ENCODE measurements at places on chromosomes 7 and 10.

GRCh38 chr10:16458166-16458955, 21.6 kb downstream of the PTER start:
- DNase-seq = no peak

GRCh38 chr7:26365077-26365900, 73.6 kb downstream of the SNX10 start:
- DNase-seq = peak; percentile 66

DNA sequence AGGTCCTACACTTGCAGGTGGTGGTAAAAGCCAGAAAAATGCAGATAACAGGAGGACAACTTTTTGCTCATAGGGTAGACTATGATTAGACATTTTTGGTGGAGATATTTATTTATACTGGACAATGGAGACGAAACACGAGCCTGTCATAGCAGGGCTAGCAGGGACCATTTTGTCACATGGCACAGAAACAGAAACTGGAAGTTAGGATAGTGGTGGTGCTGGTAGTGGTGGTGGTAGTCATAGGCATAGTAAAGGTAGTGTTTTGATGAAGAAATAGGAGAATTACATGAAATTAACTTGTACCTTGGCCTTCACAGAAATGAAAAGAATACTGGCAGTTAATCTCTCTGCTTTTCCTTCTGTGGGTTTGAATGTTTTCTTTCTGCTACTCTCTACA, 8.8 kb upstream of the MGAM start:
- no peak for DNase-seq

- no peak for DNase-seq
Observed at GRCh38 chr10:118108194-118109026, 61.7 kb upstream of the RAB11FIP2 start.

DNA sequence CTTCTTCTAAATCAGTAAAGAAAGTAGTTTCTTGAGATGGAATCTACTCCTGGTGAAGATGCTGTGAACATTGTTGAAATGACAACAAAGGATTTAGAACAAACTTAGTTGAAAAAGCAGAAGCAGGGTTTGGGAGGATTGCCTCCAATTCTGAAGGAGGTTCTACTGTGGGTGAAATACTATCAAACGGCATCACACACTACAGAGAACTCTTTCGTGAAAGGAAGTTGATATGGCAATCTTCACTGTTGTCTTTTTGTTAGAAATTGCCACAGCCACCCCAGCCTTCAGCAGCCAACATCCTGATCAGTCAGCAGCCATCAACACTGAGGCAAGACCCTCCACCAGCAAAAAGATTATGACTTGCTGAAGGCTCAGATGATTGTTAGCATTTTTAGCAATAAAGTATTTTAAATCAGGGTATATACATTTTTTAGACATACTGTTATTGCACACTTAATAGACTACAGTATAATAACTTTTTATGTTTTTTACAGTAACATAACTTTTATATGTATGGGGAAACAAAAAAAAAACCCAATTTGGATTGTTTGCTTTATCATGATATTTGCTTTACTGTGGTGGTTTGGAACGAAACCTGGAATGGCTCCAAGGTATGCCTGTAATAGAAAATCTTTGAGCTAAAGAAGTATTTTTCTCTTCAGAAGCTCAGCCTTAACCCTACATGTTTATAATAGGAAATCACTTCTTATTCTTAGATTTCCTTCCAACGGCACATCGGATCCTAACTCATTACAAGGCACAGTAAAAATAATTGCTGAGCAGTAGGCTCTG, 257.3 kb downstream of the LRMDA start:
- no peak for DNase-seq

- DNase-seq = no peak
Observed at GRCh38 chr7:25901658-25902057, 250.3 kb upstream of the NFE2L3 start.

DNA sequence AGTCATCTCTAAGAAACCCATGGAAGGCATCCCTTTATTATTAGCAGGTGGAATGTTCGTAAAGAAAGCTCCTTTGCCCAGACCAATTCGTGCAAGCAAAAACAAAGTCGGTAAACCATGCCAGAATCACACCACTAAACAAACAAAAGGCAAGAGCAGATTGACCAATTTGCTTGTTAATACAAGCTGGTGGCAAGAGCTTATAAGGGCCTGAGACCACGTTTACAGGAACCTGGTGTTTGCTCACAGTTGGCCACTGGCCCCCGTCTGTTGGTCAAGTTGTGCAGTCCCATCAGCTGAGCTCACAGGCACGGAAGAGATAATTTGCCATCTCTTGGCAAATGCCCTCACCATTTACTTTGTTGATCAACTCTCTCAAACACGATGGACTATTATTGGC, 342.2 kb upstream of the MKI67 start:
- no peak for DNase-seq

Measured in activated effector memory CD4-positive, alpha-beta T cell treated with anti-CD3 and anti-CD28 coated beads, Interleukin-2, amount 50 U/mL, for 16 hours (primary cell).